ENCODE measurements at places on chromosomes 13 and 19. TPM values are rescaled to one million over a fixed set of nuclear protein-coding genes. Genes with fewer than 3 reads are reported as not detected.

Gene GTPBP3
- 17.8 TPM for total RNA-seq

Gene ADAMTS10
- 13.7 TPM for total RNA-seq

Gene CYP2B6
- not detected for total RNA-seq

Gene ZNF701
- 0.11 TPM for total RNA-seq

Gene PRRG2
- 0.56 TPM for total RNA-seq

Gene CEACAM7
- 0.14 TPM for total RNA-seq

Gene LRRC63
- total RNA-seq = not detected

Gene PDE4A
- total RNA-seq = 4.2 TPM

Gene RHPN2
- total RNA-seq = 56.1 TPM

Gene SIGLECL1
- total RNA-seq = not detected

Gene SMAD9
- total RNA-seq = 0.06 TPM

Gene LHB
- not detected for total RNA-seq

Gene POSTN
- total RNA-seq = 0.05 TPM

Gene CALR3
- not detected for total RNA-seq

Gene CTXN1
- total RNA-seq = 21.5 TPM

Gene ZNF558
- 6.2 TPM for total RNA-seq

Gene FOXO1
- total RNA-seq = 8.4 TPM

Gene FXYD7
- total RNA-seq = 0.36 TPM

Gene MAP4K1
- total RNA-seq = 0.85 TPM

Gene CEACAM4
- total RNA-seq = not detected

Gene FGF14
- not detected for total RNA-seq

Gene CLN5
- 9.0 TPM for total RNA-seq

Gene CFAP97D2
- not detected for total RNA-seq

Gene ZMYM5
- total RNA-seq = 5.1 TPM

Gene DHDH
- total RNA-seq = 1.2 TPM

Gene CNN1
- total RNA-seq = 0.77 TPM

Gene NOTCH3
- total RNA-seq = 8.9 TPM

Gene ZNF616
- total RNA-seq = 0.55 TPM

Gene PLK5
- not detected for total RNA-seq

Gene GPX4
- total RNA-seq = 476 TPM

Gene TNNT1
- total RNA-seq = 135 TPM

Gene ZNF610
- total RNA-seq = not detected

Gene POLD1
- total RNA-seq = 75.0 TPM

Gene SYDE1
- 17.2 TPM for total RNA-seq

Gene SLC17A7
- 0.71 TPM for total RNA-seq

Gene ZNF581
- total RNA-seq = 36.8 TPM

Gene MEGF8
- total RNA-seq = 21.5 TPM

Gene NALCN
- total RNA-seq = 3.2 TPM

Gene SULT2A1
- not detected for total RNA-seq

Gene DNM2
- total RNA-seq = 56.4 TPM

Gene MZT1
- total RNA-seq = 12.6 TPM

Gene ATXN8OS
- not detected for total RNA-seq

Gene KHSRP
- 187 TPM for total RNA-seq

Gene KLF1
- 0.10 TPM for total RNA-seq

Gene ZNF57
- total RNA-seq = 4.0 TPM

Gene IGFL3
- 0.40 TPM for total RNA-seq

Gene SSC5D
- 0.61 TPM for total RNA-seq

Gene MBD3L2
- total RNA-seq = not detected

Gene TCF3
- 65.1 TPM for total RNA-seq

Gene MBD3L1
- total RNA-seq = not detected

Gene ZNF283
- 4.5 TPM for total RNA-seq

Gene TIMM13
- total RNA-seq = 61.4 TPM
